Activated CD8-positive, alpha-beta T cell treated with anti-CD3 and anti-CD28 coated beads for 36 hours (primary cell): ENCODE measurements at places on chromosomes 2 and 18. TPM values are rescaled to one million over a fixed set of nuclear protein-coding genes. Genes with fewer than 3 reads are reported as not detected.

WDR75 gene
- 90.5 TPM for total RNA-seq

SLC30A3 gene
- total RNA-seq = 0.43 TPM

CTNNA2 gene
- not detected for total RNA-seq

KIF5C gene
- 11.1 TPM for total RNA-seq

LYPD6B gene
- not detected for total RNA-seq

KANSL1L gene
- total RNA-seq = 5.4 TPM

ASXL3 gene
- total RNA-seq = not detected

CERS6 gene
- 16.1 TPM for total RNA-seq
